ENCODE measurements at places on chromosomes 6 and 20.

DNA sequence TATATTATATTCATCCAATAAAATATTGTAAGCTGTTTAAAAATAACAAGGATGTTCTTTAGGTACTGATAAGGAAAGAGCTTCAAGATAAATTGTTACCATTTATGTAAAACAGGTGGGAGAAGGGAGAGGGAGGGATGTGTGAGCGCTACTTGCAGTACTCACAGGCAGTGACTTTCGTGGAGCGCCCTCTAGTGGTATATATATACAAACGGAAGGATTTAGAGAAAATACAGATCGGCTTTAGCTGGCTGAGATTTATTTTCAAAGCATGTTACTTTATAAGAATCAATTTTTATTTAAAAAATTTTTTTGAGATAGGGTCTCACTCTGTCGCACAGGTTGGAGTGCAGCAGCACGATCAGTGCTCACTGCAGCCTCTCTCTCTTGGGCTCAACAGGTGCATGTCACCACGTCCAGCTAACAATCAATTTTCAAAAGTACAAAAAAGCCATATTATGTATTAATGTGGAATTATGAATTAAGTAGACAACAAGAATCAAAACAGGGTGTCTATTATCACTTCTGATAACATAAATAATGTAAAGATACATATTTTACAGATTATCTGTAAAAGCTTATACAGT is 3.3 kb upstream of the MOG start:
- DNase-seq, result peak; percentile 77

- no peak for DNase-seq
These were observed 58.9 kb upstream of the SCP2D1 start for GRCh38 chr20:18754653-18755045.

- no peak for DNase-seq
These were observed 211.5 kb upstream of the FKBP1C start for GRCh38 chr6:62999796-63000195.

DNA sequence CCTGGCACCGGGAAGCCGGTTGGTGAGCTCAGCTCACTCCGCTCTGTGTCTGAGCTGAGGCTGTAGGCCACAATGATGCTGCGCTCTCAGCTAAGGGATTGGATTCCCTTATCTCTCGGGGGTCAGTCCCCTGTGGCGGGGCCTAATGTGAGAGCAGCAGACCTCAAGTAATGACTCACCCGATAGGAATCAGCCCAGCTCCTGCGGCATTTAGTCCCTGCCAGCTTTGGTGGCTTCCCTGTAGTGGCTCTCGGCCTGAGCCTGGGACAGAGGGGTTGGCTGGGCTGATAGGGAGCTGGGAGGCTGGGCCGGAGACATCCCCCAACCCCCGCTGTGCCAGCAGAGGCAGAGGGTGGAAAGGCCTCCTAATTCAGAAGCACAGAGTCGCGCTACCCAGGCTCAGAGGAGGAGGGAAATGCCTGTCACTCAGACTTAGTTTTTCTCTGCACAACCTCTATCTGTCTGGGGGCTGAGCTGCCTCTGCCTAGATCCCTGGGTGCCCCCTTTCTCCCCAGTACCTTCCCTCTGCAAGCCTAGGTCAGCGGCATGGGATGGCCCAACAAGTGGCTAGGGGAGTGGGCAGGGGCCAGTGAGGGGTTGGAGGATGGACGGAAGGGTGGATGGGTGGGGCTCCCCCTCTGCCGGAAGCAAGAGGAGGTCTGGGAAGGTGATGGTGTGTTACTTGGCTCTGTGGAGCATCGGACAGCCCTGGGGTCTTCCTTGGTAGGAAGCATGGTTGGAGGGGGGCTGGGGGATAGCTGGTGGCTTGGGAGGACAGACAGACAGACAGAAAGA is 92.2 kb downstream of the CDH22 start:
- DNase-seq, result no peak

GRCh38 chr6:113632220-113632864 is 224.8 kb upstream of the MARCKS start:
- peak; percentile 69 for DNase-seq

- DNase-seq, result no peak
These were observed 52.0 kb downstream of the MYLIP start for GRCh38 chr6:16180696-16181438.

- no peak for DNase-seq
These were observed 20.3 kb downstream of the CYP21A2 start for GRCh38 chr6:32058511-32058963.

GRCh38 chr6:6890400-6890858 is 217.3 kb upstream of the RREB1 start:
- DNase-seq, result no peak

- no peak for DNase-seq
These were observed 117.2 kb upstream of the CD93 start for GRCh38 chr20:23203310-23203709.

GRCh38 chr20:62357187-62357667 is 9.9 kb downstream of the LAMA5 start:
- no peak for DNase-seq

DNA sequence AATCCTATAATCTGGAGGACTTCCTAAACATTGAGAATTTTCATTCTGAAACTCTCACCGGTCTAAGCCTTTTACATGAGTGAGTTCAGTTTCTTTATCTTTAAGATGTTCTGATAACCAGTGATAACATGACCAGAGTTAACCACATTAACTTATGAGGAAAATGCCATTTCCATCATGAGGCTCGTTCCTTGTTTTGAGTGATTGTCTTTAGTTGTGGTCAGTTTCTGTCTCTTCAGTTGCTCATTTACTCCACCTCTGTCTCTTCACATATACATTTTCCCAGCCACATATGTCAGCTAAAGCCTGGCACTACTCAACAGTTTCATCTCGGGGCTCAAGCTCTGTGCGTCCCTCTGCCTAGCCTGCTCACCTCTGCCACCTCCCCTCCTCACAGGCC is 70.4 kb downstream of the JAG1 start:
- DNase-seq, result no peak

GRCh38 chr6:125524356-125524755 is 222.6 kb upstream of the HDDC2 start:
- no peak for DNase-seq

DNA sequence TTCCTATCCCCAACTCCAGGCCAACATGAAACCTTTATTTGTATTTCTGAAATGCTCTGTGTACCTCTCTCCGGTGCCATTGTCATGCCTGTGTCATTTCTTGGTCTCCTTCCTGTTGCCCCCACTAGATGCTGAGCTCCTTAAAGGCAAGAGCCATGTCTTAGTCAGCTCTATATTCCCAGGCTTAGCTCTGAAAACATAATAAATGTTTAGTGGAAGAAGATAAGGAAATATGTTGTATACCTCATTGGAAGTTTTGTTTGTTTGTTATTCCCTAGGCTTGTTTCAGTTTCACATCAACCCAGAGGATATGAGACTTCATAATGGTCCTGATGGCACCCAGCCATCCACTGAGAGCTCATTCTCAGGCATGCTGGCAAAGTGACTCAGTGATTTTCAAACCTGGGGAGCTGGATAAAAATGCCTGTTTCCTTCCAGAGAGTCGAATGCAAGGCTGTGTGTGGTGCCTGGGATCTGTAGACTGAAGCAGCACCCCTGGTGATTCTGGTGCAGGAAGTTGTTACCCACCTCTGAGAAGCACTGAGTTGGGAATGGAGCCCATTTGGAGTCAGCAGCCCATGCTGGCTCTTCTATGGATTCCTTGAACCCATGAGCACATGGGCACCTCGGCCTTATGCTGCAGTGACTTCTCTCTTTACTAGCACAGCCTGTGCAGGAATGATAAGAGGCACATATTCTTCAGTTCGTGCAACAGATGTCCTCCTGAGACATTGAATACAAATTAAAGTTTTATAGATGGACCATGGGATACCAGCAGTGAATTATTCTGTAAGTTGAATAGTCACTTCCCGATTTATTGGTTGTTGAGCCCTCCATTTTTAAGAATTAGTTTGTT is 205.2 kb downstream of the FARS2 start:
- no peak for DNase-seq

- no peak for DNase-seq
These were observed 72.6 kb upstream of the THBS2 start for GRCh38 chr6:169326067-169326799.

- peak; percentile 80 for DNase-seq
These were observed at the start of gene NKAPL for GRCh38 chr6:28258877-28259777. Gene NKAPL (plus strand): TSS chr6:28259297. CDS start chr6:28259372, 75 bp downstream.

DNA sequence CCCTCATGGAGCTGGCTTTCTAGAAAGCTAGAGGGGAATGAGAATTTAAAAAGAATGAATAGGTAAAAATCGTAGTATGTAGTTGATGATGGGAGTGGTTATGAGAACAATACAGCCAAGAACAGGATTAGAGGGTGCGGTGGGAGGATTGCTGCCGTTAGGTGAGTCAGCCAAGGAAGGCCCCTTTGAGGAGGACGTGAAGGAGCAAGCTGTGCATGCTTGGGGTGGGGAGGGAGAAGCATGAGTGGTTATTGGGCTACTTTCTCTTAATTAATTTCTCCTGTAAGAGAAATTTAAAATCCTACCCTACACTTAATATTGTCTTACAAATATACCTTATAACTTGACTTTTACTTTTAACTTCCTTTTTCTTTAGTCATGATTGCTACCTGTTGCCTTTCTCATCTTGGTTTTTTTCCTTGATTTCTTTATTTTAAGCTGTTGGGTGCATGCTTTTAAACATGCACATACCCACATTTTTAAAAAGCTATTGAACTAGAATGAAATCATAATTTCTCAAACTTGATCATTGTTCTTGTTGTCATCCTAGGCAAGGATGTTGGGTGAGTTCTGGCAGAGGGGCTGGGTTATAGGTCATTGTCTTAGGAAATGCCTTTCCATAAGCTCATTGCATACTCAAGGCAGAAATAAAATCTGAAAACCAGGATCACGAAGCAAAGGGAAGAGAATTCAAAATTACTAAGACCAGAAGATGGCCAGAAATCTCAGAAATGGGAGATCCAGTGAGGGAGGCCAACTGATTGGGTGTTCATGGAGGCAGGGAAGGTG is 114.5 kb downstream of the TCP11 start:
- DNase-seq, result no peak

- no peak for DNase-seq
These were observed 39.4 kb downstream of the RREB1 start for GRCh38 chr6:7147051-7147671.

DNA sequence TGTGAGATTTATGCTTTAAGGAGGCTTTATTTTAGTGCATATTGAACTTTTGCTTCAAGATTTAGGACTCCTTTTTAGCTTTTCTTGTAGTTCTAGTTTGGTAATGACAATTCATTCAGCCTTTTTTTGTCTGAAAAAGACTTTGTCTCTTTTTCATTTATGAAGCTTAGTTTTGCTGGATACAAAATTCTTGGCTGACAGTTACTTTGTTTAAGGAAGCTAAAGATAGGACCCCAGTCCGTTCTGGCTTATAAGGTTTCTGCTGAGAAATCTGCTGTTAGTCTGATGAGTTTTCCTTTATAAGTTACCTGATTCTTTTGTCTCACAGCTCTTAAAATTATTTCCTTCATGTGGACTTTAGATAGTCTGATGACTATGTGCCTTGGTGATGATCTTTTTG is 142.8 kb upstream of the B3GAT2 start:
- no peak for DNase-seq

GRCh38 chr6:112033791-112034615 is 19.9 kb upstream of the CCN6 start:
- DNase-seq, result no peak

GRCh38 chr6:7631466-7631865 is 41.5 kb downstream of the SNRNP48 start:
- no peak for DNase-seq

- DNase-seq, result no peak
These were observed 53.3 kb upstream of the EPB41L1 start for GRCh38 chr20:36101192-36101591.

DNA sequence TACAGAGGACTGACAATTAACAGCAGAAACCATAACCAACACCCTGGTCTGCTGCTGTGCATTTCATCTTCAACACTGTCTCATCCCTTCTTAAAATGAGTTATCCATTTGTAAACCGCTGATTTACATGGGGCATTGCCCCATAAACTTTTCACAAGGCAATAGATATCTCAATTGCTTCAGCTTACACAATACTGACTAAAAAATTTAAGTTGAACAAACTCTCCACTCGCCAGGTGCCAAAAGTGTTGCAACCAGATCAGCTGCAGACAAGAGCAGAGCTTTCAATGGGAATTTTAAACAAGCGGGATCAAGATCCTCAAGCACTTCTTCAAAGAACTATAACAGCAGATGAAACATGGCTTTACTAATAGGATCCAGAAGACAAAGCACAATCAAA is 183.0 kb downstream of the TASP1 start:
- no peak for DNase-seq

- DNase-seq, result no peak
These were observed 134.5 kb downstream of the PHACTR3 start for GRCh38 chr20:59738851-59739250.

GRCh38 chr20:32977281-32978008 is 26.8 kb downstream of the SUN5 start:
- DNase-seq, result peak; percentile 7

GRCh38 chr20:5662769-5663168 is 87.4 kb upstream of the SHLD1 start:
- no peak for DNase-seq

- DNase-seq, result no peak
These were observed 141.5 kb downstream of the ATXN1 start for GRCh38 chr6:16619777-16620176.

- no peak for DNase-seq
These were observed 15.8 kb downstream of the PCIF1 start for GRCh38 chr20:45950330-45950646.

DNA sequence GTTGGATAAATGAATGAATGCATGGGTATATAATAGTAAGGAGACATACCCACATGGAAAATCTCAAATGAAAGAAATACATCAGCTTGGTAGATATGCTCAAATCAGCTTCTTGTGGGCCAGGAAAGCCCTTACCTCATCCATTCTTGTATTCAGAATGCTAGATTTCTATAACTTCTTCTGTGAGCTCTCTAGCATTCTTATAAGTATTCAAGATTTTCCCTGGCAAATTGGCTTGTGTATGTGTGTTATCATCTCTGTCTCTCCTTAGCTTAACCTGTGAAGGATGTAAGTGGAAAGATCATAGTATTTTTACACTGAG is 100.8 kb downstream of the OR2B2 start:
- no peak for DNase-seq

GRCh38 chr20:49009899-49010631 is 36.0 kb upstream of the CSE1L start:
- no peak for DNase-seq

DNA sequence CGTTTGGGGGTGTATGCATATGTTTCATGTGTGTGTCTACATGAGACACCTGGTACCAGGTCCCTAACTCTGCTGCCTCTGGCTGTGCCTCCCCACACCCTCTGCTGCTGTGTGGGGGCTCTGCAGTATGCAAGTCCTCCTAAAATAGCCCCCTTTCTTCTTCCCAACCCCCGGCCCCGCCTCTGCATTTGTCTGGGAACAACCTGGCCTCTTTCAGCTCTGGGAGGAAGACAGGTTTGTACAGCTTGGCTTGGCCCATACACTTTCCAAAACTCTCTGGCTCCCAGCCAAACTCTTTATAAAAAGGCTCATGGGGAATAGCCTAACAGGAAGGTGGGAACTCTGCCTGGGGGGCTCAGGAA is 27.1 kb upstream of the EMILIN3 start:
- DNase-seq, result no peak

GRCh38 chr6:87822011-87822410 is 120.0 kb upstream of the AKIRIN2 start:
- no peak for DNase-seq

GRCh38 chr6:47200536-47201334 is 109.0 kb downstream of the TNFRSF21 start:
- DNase-seq, result no peak

Measured in CD4-positive, alpha-beta T cell treated with Interleukin-4 for 1 hour (primary cell).